ENCODE measurements at places on chromosomes 6 and 20.

DNA sequence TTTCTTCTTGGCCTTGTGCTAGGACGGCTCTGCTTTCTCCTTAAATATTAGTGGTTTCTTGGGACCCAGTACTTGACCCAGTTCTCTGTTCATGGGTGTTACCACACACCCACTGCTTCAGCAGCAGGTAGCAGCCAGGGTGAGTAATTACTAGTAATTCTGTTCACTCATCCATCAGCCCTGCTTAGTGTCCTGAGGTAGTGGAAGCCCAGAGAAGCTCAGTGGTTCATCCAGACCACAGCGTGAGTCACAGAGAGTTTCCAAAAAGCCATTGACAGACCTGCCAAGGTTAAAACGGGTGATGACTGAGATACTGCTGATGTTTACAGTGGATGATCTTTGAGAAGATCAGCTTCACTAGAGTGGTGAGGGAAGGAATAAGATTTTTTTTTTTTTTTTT is 51.7 kb upstream of the HINT3 start:
- DNase-seq: peak; percentile 58

DNA sequence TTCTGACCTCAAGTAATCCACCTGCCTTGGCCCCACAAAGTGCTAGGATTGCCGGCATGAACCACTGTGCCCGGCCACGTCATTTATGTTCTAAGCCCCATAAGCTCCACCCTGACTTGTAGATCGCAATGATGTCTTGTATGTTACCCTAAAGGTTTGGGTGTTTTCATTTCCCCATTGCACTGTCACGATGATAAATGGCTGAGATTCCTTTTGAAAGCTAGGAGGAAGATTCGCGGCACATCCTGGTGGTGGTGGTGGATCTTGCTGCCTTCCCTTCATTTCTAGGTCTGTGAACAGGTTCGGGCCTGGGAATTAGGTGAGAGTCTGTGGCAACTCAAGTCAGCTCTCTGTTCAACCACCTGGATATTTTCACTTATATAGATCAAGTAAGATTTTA is 28.3 kb downstream of the MUC22 start:
- no peak for DNase-seq

GRCh38 chr20:8321001-8321400 is 188.9 kb downstream of the PLCB1 start:
- no peak for DNase-seq

DNA sequence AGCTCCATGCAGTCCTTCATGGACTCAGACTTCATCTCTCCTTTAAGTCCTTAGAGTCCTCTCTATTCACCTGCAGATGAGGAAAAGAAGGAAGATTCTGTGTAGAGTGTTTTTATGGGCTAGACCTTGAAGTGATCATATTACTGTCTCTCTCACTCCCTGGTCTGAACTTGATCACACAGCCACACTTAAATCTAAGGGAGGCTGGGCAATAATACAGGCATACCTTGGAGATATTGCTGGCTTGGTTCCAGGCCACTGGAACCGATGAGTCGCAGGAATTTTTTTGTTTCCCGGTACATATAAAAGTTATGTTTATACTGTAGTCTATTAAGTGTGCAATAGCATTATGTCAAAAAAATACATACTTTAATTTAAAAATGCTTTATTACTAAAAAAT is 59.2 kb upstream of the FOXO3 start:
- no peak for DNase-seq

DNA sequence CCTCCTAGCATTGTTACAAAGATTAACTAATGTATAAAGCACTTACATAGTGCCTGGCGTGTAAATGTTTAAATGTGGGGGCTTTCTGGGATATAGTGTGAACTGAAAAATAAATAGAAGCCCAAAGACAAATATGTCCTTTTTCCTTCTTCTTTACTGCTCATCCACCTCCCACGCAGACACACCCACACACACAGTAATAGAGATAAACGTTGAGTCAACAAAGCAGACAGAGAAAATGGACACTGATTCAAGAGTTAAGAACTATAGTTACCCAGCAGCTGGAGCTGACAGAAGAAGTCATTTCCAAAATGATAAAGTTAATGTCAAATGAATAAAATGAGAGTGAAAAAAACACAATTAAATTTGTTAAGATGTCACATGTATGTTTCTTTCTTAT is 68.3 kb downstream of the FHL5 start:
- DNase-seq: no peak

GRCh38 chr6:121274666-121275295 is 59.5 kb downstream of the TBC1D32 start:
- DNase-seq: no peak

- DNase-seq: no peak
Measured at GRCh38 chr6:148811459-148811858, 64.6 kb downstream of the UST start.

DNA sequence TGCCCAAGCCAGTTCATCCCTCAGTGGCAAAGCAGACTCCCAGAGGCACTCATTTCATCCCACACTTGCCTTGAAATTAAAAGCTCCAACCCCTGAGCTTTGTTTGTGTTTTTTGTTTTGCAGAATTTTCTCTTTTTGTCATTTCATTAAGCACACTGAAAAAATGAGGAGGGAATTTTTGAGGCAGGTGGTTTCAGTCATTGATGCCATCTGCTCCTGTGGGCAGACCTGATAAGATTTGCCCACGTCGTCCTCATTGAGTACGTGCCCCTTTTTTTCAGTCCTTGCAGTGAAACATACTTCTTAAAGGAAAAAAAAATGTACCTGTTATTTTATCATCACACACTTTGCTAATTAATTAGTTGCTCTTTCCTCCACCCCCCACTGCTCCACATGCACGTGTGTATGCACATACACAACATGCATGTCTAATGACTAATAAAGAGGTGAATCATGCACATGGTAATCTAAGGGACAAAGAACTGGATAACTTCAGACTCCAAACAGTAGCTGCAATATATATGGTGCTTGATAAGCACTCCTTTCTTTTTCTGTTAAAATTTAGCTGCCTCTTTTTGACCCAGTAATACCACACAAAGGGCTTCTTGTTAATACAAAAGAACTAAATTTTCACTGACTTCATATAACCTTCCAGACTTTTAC is 102.1 kb upstream of the TMEM181 start:
- DNase-seq: no peak

- no peak for DNase-seq
Measured at GRCh38 chr6:32484614-32484998, 44.9 kb downstream of the HLA-DRA start.

DNA sequence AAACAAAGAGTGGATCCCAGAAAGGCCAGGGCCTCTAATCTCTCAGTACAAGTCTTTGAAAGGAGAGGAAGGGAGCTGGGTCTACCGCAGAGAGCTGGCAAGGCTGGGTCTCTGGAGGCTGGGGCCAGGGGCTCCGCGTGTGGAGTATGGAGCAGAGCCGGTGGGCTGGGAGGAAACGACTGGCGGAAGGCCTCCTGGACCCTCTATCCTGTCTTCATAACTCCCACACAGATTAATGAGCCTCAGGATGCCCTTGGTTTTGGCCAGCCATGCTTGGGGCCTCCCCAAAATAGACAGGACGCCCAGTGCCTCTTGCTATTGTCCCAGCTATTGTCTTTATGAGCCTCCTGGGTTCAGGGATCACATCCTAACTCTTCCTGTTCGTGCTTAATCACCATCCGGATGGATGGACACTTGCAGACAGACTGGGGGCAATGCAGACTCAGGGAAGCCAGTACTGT is 306.4 kb downstream of the DHX35 start:
- no peak for DNase-seq

DNA sequence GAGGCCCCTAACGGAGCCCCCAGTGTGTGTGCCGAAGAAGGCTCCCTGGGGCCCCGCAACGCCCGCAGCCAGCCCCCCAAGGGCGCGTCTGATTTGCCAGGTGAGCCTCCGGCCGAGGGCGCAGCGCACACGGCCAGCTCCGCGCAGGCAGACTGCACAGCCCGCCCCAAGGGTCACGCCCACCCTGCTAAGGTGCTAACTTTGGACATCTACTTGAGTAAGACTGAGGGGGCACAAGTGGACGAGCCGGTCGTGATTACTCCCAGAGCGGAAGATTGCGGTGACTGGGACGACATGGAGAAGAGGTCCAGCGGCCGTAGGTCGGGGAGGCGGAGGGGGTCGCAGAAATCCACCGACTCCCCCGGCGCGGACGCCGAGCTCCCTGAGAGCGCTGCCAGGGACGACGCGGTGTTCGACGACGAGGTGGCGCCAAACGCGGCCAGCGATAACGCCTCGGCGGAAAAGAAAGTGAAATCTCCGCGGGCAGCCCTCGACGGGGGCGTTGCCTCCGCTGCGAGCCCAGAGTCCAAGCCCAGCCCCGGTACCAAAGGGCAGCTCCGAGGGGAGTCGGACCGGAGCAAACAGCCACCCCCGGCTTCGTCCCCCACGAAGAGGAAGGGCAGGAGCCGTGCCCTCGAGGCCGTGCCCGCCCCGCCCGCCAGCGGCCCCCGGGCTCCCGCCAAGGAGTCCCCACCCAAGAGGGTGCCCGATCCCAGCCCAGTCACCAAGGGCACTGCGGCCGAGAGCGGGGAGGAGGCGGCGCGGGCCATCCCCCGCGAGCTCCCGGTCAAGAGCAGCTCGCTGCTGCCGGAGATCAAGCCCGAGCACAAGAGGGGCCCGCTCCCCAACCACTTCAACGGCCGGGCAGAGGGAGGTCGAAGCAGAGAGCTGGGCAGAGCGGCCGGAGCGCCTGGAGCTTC is 117.0 kb downstream of the RTN4IP1 start:
- DNase-seq: peak; percentile 30

GRCh38 chr6:141866731-141867497 is 265.8 kb upstream of the GJE1 start:
- DNase-seq: no peak

DNA sequence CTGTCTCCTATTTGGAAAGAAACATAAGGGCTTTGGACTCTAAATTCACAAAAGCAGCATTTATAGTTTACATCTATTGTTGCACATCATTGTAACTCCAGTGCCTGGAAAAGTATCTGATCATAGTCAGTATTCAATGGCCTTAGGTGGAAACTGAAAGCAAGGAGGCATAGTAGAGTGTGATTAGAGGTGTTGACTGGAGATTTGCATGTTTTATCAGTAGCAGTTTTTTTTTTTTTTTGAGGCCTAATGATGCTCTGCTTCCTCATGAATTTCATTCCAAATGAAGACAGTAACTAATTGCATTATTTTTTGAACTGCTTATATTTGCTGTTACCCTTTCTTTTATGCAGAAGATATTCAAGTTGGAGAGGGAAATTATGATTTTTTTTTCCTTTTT is 213.2 kb upstream of the FLRT3 start:
- no peak for DNase-seq

GRCh38 chr6:39213195-39213920 is 15.9 kb downstream of the KCNK5 start:
- DNase-seq: no peak

DNA sequence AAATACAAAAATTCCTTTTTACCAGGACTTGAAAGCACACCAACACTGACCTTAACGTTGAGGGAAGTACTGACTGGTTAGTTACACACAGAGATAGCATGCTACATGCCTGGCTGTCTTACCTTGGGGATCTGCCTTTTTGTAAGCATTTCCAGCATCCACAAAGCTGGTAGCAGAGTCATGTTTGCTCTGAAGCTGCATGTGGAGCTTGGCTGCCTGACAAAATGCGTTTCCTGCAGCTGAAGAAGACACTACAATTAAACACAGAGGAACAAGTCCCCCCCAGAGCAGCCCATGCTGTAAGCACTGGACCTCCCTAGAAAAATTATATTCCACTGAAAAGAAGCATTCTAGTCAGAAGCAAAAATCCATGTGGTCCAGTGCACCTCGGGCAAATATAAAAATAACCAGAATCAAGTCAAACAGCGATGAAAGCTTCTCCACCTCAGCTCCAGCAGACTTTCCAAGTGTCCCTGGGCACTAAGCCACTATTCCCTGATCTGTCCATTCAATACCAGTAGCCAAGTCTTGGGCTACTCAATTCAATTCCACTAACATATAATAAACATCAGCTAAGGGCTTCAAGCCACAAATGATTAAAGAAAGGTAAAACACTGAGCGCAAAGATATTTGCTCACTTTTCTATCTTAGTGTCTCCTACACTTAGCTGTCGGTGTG is 24.2 kb downstream of the NAPB start:
- DNase-seq: no peak

- DNase-seq: no peak
Measured at GRCh38 chr6:15897063-15897876, 231.6 kb upstream of the MYLIP start.

GRCh38 chr20:8990770-8991169 is 78.1 kb upstream of the PLCB4 start:
- DNase-seq: no peak

DNA sequence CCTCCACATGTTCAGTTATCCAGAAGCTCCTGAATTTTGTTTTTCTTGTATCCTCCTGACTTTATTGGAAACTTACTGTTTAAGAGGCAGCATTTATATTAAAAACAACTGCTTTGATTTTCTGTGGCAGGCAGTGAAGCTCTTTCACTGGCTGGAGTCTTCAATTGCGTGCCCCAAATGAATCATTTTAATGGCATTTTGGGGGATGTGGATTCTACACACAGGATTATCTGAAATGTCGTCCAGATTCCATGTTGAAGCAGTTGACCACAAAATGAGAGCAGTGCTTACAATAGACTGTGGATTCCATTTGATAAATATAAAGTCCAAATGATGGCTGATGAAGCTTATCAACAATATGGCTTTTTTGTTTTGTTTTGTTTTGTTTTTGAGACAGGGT is 41.0 kb upstream of the HIVEP1 start:
- DNase-seq: peak; percentile 72

- no peak for DNase-seq
Measured at GRCh38 chr6:39886871-39887270, 47.4 kb downstream of the MOCS1 start.

- DNase-seq: no peak
Measured at GRCh38 chr20:22248051-22248667, 336.2 kb downstream of the FOXA2 start.

GRCh38 chr6:103534095-103534494 is 1325.6 kb downstream of the HACE1 start:
- no peak for DNase-seq

DNA sequence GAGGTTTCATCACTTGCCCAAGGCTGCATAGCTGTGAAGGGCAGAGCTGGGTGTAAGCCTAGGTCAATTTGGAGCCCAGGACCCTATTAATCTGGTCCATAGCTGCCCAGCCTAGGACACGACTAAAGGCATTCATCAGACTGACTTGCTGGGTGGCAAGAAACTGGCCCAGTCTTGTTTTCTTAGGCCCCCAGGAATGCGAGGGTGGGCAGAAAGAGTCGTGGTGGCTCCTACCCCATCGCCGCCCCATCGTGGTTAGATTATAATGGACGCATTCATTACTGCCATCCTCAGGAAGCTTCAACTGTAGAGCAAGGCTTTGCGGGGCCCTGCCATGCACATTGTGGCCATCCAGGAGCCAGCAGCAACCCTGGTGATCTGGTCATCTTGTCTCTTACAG is 16.1 kb downstream of the DYNLRB1 start:
- DNase-seq: no peak
